ENCODE measurements at places on chromosomes 13 and 19.

DNA sequence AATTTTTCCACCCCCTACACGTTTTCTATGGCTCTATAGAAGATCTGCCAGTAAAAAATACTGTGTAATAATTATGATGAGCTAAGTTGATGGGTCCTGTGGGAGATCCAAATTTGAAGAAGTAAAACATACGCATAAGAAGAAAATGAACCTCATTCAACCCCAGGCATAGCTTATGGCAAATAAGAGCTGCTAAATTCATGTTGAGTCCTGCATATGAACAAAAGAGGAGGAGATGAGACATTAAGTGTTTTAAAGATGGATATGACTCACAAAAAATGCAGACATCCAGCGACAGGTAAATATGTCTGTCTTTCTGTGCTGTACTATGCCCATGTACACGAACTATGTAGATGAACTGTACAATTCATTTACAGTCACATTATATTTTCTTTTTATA lies 101.9 kb downstream of the LIG4 start:
- no peak for DNase-seq

- DNase-seq = no peak
These were observed 1007.2 kb downstream of the PCDH9 start for GRCh38 chr13:66222926-66223325.

DNA sequence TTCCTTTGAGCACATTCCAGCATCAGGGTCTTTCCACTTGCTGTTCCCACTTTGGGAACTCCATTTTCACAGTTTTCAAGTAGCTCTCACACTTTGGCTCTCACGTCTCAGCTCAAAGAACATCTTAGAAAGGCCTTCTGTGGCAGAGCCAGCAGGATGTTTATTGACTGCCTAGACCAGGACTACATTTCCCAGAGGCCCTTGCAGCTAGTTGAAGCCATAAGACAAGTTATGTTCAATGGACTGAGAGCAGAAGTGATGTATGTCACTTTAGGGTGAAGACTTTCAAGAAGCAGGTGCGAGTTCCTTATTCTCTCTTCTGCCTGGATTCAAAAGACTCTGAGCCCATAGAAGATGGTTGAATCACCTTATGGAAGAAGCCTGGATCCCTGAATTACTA lies 4.3 kb upstream of the HAUS5 start:
- no peak for DNase-seq

DNA sequence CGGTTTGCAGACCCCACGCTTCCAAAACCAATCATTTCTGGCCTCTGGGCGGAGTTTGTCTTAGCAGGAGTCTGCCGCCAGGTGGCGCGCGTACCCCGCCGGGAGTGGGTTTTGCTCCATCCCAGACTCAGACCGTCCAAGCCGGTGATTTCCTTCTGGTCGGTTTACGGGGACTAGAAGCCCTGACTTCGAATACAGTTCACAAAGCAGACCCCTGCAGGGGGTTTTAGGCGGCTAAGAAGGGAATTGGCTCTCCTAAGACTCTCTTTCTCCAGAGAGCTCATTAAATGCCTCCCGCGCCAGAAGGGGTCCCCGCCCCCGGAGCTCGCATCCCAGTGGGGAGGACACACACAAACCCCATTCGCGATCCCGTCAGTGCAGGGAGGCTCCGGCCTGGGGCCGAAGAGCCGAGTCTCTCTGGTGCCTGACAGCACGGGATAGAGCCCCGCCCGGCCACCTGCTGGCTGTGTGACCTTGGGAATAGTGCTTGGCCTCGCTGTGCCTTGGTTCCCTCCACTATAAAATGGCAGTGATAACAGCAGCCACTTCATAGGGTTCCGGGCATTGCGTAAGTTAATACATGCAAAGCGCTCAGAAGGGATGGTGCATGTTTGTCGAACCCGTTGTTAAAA lies 8.6 kb upstream of the NUP62 start:
- peak; percentile 49 for DNase-seq

GRCh38 chr13:35848336-35849255 lies 282.6 kb downstream of the DCLK1 start:
- no peak for DNase-seq

- no peak for DNase-seq
These were observed 1.1 kb downstream of the GJA3 start for GRCh38 chr13:20159646-20160305.

DNA sequence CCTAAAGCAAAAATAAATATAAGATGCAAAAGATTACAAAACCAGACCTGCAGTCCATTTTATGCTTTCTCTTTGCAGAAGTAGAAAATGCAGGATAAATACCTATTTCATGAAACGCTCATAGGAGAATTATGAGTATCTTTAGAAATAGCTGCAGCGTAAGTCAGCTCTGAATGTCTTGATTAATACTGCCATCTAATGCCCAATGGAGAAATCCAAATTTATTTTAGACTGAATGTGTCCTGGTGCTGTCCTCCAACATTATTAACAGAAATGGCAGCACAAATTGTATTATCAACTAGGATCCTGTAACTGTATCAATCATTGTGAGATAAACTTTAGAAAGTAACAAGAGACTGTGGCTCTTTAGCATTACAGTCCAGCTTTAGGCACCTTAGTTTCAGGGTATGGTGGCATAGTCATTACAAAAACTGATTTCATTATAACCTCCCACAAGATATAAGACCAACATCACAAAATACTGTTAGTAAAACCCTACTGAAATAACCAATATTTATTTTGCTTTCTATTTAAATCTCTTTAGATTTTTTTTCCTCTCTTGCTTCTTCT lies 162.1 kb upstream of the MIR17HG start:
- peak; percentile 40 for DNase-seq

DNA sequence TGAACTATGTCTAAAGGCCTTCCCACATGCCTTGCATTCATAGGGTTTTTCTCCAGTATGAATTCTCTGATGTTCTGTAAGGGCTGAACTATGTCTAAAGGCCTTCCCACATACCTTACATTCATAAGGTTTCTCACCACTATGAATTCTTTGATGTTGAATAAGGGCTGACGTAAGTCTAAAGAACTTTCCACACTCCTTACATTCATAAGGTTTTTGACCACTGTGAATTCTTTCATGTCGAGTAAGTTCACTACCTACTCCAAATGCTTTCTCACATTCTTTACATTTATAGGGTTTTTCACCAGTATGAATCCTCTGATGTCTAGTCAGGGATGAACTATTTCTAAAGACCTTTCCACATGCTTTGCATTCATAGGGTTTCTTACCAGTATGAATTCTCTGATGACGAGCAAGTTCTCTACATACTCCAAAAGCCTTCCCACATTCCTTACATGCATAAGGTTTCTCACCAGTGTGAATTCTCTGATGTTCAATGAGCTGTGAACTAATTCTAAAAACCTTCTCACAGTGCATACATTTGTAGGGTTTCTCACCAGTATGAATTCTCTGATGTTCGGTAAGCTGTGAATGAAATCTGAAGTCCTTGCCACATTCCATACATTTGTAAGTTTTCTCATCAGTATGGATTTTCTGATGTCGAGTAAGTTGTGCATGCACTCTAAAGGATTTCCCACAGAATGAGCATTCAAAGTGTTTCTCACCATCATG lies 19.1 kb upstream of the ZNF260 start:
- DNase-seq = no peak

All from inflammatory macrophage treated with lipopolysaccharide for 1 hour (primary cell).